ENCODE measurements at places on chromosomes 4 and X.

- no peak for DNase-seq
Observed at GRCh38 chr4:10200869-10201268, 84.3 kb upstream of the WDR1 start.

DNA sequence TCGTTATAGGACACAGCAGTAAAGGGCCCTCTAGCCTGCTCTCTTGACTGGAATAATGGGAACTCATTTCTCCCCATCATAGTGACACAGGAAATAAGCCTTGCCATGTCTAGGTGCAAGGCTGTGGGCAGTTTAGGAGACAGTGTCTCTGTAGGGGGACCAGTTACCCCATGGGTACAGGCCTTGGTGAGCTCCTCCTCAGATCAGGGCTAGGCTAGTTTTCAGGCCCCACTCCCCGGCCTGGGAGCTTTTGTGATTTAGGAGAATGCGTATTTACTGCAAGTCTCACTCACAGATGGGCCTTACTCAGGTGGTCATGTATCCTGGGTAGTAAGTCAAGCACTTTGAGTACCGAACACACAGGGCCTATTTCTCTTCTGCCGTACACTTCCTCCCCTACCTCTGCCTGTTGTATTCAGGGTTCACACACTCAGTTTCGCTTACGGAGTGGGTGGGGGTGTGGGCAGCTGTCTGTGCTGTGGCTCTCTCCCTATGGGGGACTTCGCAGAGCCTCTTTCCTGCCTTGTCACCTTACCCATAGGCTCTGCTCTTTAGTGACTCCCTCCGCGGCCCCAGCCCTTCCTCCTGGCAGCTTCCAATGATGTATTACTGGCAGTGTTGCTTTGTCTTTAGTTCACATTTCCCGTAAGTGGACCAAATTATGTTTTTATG is 34.2 kb downstream of the FAM193A start:
- DNase-seq: peak; percentile 68

DNA sequence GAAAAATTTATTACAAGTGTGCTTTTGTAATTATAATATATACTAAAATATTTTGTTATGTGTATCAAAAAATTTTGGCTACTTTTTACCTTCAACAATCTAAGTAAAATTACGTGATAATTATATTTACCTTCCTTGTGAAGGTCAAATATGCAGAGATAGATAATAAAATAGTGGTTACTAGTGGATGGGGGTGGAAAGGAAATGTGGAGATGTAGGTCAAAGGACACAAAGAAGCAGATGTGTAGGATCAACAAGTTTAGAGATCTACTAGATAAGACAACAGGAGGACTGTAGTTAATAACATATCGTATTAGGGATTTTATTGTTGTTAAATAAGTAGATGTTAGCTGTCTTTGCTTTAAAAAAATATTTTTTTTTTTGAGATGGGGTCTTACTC is 21.3 kb downstream of the HERC5 start:
- DNase-seq: no peak

DNA sequence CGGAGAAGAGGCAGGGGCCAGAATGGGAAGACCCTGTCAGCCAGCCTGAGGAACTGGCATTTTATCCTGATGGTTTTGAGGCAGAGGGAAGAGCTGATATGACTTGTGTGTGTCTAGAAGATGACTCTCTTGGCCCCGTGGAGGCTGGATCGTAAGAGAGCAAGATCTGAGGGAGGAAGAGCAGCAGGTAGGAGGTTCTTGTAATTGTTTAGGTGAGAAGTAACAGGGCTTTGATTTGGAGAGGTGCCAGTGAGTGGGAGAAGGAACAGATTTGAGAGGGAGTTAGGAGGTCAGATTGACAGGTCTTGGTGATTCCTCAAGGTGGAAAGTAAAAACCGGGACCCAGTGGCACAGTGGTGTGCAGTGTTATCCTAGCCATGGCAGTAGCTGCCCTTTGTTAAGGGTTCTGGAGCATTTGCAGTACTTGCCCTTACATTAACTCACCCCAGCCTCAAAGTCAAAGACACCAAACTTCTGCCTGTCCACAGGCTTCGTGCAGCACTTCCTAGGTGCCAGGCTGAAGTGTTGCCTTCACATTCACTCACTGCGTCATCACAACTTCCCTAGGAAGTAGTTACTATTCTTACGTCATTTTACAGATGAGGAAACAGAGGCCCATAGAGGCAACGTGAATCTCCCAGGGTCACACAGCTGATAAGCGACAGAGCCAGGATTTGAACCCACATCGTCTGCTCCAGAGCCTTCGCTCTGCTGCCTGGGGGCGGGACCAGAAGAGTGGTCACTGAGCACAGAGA is 23.7 kb downstream of the RTL5 start:
- no peak for DNase-seq

- DNase-seq: peak; percentile 34
Observed at GRCh38 chr4:24470666-24471485, 113.5 kb downstream of the DHX15 start.

DNA sequence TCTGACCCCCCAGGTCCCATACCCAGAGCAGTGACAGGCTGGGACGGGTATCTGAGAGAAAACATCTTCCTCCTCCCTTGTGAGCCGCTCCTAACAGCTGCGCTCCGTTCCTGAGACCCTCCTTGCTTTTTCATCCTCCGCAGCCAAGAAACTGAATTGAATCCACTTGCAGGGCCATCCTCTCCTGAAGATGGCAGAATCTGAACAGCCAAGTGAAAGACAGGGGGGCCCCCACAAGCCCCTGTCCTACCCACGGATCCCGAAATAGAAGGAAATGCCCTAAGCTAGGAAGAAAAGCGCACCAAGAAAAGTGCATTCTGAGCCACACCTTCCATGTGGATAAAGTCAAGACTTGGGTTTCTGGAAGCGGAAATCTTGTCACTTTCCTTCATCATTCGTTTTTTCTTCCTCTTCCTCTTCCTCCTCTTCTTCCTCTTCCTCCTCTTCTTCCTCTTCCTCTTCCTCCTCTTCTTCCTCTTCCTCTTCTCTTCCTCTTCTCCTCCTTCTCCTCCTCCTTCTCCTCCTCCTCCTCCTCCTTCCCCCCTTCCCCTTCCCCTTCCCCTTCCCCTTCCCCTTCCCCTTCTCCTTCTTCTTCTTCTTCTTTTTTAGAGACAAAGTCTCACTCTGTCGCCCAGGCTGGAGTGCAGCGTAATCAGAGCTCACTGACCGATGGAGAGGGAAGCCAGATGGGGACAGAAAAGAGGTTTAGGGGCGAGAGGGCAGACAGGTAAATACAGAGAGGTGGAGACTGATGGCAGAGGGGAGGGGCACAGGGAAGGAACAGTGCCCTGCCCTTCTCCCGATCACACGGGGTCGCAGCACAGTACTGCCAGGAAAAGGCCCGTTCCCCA is 86.0 kb upstream of the WWC2 start:
- DNase-seq: no peak

- no peak for DNase-seq
Observed at GRCh38 chrX:123267220-123267619, 83.1 kb downstream of the GRIA3 start.

DNA sequence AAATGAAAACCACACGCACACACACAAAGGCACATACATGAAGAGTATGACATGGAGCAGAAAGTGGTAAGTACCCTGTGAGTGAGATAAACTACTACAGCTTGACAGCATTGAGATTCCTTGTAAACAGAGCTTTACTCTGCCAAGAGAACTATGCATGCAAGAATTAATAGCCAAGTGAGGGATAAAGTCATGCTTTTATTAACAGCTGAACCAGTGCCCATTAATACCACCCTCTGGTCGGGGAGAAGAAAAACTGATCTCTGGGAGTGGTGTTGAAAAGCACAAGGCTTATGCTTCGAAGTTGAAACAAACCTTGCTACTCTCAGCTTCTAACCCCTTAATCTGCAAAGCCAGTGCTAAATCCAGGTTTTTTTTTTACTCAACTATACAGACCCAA is 95.9 kb upstream of the C1QTNF7 start:
- DNase-seq: no peak

DNA sequence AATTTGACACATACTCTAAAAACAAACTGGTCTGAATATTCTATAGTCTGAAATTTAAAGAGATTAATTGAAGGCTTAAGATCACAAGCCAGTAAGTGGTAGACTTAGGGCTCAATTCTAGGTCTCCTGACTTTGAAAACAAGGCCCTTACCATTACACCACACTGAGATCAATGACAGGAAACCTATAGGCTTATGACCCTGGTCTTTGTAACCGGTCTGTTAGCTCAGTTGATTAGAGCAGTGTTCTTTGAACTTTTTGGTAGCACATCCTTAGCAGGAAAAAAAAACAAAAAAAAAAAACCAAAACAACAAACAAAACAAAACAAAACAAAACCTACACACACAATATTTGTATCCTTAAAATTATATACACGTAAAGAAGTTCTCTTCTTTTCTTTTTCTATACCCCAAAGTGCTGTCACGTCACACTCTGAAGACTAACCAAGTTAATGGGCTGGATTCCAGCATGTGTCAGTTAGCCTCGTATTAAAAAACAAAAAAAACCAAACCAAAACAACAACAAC is 55.4 kb downstream of the RPS6KA3 start:
- DNase-seq: no peak

DNA sequence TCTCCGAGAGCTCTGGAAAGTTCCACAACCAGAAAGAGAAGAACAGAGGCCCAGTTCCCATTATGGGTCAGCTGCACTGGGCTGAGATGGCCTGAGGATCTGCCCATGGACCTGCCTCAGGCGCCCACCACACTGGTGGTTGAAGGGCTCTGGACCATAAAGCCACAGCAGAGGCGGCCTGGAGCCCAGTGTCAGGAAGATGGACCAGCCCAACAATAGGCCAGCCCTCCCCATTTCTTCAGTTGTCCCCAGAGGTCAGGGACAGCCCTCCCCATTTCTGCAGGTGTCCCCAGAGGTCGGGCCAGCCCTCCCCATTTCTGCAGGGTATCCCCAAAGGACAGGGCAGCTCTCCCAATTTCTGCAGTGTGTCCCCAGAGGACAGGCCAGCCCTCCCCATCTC is 37.2 kb upstream of the C4orf50 start:
- no peak for DNase-seq

DNA sequence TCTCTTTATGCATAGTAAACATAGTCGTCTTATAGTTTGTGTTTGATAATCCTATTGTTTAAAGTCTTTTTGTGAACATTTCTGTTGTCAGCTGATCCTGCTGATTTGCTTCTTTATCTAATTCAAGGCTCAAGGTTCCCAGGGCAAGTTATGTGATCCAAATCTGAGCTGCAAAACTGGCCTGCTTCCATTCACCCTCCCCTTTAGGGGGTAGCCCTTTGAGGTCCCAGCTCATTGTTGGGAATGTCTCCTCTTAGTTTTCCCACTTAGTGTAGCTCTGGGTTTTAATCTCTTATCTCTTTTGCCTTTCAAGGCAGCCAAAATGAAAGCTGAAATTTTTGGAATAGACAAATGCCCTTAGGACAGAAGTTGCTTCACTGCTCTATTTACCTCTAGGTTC is 40.2 kb upstream of the MAGED1 start:
- no peak for DNase-seq

DNA sequence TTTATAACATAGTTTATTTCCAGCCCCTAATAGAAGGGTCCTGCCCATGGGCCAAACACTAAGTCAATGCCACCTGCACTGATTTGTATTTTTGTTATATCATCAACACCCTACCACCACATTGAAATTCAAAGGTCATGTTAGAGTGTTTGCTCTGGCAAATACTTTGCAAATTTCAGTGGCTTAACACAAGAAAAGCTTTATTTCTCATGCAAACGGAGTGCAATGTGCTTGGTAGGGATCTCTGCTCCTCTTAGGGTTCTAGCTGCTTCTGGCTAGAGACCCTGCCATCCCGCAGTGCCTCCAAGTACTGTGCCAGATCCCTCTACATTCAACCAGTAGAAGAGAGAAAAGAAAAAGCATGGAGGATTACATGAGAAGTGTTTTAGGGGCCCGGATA is 230.8 kb upstream of the TET2 start:
- DNase-seq: no peak

GRCh38 chrX:47390780-47391179 is 20.4 kb downstream of the ZNF157 start:
- no peak for DNase-seq

DNA sequence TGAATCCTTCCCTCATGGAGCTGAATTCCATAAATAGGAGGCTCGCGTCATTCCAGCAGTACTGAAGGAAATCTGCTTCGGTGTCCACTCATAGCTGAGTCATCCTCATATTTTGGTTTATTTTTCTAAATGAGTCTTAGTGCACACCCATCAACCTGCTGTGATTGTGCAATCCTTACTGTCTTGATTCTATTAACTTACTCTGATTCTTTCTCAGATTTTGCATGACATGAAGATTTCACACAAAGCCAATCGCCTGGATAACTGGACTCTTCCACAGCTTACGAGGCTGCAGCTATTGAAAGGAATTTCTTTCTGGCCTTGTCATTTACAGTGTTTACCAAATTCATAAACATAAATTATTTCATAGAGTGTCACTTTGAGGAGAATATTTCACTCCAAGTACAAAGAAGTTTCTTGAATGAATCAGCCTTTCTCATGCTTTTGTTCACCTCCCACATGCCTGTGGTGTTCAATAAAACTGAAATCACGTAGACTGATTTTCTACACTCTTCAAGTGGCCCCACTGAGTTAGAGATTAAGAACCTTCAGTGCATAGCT is 207.6 kb upstream of the SLITRK2 start:
- no peak for DNase-seq

GRCh38 chr4:41874873-41875272 is 60.4 kb upstream of the TMEM33 start:
- no peak for DNase-seq

- no peak for DNase-seq
Observed at GRCh38 chr4:149493492-149493891, 322.2 kb downstream of the IQCM start.

DNA sequence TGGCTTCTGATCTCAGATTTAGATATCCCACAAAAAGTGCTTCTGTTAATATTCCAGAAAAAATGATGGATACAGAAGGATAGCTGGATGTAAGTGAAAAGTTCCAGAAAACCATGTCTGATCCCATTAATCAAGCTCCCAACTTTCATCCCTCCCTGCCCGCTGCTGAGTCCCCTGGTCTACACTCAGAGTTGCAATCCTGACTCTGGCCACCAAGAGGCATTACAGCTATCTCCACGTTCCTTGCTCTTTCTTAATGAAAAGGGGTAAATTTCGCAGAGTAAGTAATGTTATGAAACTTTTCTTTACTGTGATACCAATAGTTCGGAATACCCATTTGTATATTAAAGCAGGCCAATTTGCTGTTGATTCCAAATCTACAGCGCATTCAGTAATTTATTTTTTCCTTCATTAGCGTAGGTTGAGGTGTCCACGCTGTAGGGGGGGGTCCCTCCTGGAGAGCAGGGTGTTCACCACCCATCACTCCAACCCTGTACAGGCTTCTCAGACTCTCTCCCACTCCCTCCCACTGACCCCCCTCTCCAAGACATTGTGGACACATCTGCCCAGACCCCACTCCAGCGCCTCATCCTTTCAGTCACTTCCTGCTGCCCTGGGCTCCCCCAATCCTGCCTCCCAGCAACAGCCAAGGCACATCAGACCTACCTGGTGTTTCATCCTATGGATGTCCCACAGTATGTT is 55.1 kb downstream of the RAB40A start:
- DNase-seq: peak; percentile 27

GRCh38 chr4:107531927-107532326 is 188.1 kb downstream of the PAPSS1 start:
- no peak for DNase-seq

- peak; percentile 62 for DNase-seq
Observed at GRCh38 chrX:9464435-9465371, at the start of gene TBL1X. TBL1X (plus strand) TSS chrX:9465058; CDS start chrX:9653587, 188,529 bp downstream.

Data from activated CD4-positive, alpha-beta T cell treated with anti-CD3 and anti-CD28 coated beads for 48 hours (primary cell).